CD4-positive, alpha-beta T cell treated with Interleukin-15 for 4 hours (primary cell): ENCODE measurements at places on chromosomes 3 and 15.

DNA sequence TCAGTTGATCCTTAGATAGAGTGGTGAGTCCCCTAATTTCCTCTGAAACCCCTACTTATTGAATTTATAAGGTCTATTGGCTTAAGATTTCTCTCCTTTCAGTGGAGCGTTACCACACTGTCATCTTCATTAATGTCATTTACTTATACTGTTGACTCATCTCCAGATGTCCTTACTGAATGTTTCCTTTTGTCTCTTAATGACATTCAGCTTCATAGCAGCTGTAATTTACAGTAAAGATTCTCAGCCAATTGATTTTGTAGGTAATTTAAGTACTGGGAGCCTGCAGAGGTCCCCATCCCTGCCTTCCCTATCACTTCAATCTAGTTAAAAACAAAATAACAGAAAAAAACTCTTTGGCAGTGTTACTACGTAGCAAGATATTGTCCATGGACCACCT lies 18.8 kb downstream of the STX19 start:
- no peak for DNase-seq

GRCh38 chr3:147411815-147412241 lies 2.7 kb downstream of the ZIC1 start:
- DNase-seq: no peak

DNA sequence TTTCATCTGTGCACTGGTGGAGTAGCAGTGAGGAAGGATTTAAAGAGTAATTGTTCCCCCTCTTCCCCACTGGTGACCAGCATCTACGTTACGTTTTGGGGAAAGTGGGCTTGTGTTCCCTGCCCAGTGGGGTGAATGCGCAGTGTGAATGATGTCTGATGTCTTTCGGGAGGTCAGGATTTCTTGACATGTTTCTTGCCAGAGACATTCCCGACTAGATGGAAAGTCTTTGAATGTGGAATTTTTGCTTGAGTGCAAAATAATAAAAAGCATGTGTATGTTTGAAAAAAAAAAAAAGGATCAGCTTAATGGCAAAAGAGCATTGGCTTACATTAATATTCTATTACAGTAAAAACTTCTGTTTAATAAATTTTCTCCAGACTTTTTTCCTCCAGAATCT lies 632.2 kb downstream of the FOXP1 start:
- DNase-seq: no peak

- no peak for DNase-seq
These were observed 91.6 kb upstream of the TRIM42 start for GRCh38 chr3:140586311-140586710.

DNA sequence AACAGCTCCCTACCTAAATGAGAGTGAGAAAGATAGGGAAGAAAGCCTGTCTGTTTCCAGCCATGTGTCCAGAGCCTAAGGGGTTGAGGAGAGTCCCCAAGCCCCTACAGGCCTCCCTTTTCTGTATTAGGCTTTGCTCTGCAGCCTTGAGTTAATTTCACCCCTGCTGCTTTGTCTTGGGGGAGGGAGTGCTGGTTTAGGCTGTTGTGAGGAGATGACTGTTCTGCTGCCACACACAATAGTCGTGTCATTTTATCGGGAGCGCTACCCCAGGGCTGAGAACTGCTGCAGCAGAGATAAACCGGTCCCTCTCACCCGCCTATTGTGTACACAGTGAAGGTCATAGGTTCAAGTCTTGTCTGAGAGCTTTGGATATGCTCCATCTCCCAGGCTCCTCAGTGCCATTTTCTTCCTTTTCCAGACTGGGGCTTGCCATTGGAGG lies 1.4 kb downstream of the ZNF609 start:
- peak; percentile 9 for DNase-seq

- DNase-seq: no peak
These were observed 59.0 kb upstream of the BCL6 start for GRCh38 chr3:187804120-187804744.

GRCh38 chr15:85707519-85708338 lies 87.0 kb downstream of the KLHL25 start:
- peak; percentile 65 for DNase-seq

DNA sequence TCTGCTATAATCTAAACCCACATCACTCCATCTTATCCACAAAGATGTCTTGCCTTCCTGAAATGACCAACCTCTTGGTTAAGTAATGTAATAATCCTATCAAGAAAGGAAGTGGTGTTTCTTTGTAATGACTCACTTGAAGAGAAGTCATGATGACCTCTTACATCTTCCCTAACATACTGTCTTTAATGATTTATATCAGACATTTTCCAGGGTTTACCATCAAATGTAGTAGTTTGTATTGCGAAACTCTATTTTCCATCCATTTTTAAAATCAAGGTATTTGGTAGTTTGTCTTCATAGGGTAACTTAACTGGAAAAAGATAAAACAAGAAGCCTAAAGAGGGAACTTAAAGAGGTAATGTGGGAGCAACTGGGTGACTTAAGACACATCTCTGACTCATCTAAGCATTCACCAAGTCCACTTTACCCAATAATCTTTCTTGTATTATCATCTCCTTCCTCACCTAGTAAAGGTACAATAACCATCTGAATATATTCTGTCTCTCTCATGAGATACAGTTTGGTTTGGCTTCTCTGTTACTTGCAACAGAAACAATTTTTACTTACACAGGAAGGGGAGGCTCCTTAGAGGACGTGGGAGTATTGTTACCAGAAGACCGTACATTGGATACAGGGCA lies 5.7 kb upstream of the MAPK6 start:
- no peak for DNase-seq

DNA sequence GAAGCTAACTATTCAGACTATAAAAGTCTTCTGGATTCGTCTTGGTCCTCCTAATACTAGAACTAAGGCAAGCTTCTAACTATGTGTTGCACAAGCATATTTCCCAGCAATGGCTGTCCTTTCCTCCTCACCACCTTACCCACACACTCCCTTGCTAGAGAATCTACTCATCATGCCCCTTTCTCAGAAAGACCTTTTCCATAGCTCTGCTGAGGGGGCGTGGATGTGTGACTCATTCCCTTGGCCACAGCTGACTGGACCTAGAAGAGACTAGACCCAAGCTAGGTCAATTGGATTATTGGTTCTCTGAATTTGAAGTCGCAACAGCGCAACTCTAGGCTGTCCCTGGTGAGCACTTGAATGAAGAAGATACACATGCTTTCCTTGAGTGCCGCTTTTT lies 47.1 kb downstream of the ERC2 start:
- DNase-seq: no peak

- DNase-seq: no peak
These were observed 121.1 kb downstream of the ADAM10 start for GRCh38 chr15:58628206-58628947.

DNA sequence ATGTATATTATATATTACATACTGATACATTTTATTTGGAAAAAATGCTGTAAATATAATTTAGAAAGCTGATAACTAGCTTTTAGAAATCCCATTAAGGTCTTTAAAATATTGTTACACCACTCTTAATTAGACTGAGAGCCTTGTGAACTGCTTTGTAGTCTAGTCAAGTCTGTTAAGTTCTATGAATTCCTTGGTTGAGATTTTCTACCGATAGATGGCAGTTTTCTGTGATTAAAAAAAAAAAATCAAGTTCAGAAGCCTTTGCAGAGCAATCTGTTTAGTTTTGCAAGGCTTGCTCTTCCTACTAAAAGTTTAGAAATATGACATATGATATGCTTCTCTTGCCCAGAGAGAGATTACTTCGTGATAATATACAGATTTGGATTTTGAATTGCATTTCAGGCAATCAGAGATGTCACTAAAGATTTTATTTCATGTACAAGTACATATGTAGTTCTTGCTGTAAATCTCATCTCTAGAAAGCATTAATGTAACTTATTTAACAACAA lies 60.4 kb upstream of the SLITRK3 start:
- no peak for DNase-seq

GRCh38 chr15:39396979-39397615 lies 183.8 kb upstream of the THBS1 start:
- no peak for DNase-seq

DNA sequence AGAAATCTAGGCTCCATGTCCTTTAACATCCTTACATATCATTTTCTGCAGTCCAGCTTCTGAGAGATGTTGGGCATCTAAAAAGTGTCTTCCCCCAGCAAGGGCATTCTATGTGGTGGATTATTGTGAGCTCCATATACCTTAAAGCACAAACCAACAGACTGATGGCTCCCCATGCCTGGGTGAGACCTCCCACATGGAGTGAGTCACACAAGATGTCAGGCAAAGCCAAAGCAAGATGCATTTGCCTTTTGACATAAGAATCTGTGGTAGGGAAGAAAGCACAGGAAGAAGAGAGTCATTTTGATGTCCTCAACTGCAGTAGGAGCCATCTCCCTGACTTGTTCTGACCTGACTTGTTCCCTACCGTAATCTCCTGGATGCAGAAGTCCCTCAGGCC lies 238.7 kb upstream of the EIF1B start:
- no peak for DNase-seq

DNA sequence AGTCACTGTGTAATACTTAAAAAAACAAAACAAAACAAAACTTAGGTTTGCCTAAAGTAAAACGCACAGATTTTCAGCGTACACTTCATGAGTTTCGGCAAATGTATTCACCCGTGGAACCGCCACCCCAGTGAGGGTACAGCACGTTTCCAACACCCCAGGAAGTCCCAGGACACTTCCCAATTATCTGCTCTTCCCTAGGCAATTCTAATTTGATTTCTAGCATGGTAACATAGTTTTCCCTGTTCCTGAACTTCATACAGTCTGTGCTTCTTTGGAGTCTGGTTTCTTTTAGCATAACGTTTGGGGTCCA lies 497 bp upstream of the CLASP2 start:
- no peak for DNase-seq

- no peak for DNase-seq
These were observed 28.0 kb downstream of the SENP7 start for GRCh38 chr3:101484805-101485620.

- no peak for DNase-seq
These were observed 691.1 kb upstream of the NAALADL2 start for GRCh38 chr3:174168026-174168425.

DNA sequence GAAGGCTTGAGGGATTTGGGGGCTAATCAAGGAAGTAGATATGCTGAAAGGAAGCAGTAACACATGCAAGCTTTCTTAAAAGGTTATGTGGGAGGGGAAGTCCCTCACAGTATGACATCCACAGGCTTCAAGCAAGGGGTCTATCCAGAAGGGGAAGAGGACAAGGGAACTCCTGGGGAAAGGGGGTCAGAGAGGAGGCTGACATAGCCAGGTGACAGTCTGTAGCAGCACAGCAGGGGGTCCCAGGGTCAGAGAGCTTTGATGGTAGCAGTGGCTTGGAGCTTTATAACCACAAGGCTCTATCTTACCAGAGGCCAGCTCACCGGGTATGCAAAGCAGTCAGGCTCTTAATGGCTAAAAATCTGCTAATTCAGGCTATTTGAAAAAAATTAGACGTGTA lies 150.6 kb upstream of the NSMCE3 start:
- no peak for DNase-seq

DNA sequence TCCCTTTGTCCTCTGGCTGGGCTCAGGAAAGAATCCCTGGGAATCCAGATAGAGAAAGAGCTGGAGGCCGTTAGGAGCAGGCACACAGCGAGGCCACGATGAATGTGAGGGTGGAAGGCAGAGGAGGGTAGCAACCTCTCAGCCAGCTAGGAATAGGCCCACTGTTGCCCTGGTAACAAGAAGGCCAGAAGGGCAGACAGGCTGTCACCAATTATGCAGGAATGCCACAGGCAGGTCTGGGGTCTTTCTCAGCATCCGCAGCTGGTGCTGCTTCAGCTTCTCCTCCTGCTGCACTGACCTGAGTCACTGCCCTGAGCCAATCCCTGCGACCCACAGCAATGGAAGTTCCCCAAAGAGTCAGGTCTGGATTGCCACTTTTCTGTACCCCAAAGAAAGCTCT lies 62.8 kb upstream of the C3orf80 start:
- no peak for DNase-seq

- no peak for DNase-seq
These were observed 82.8 kb downstream of the FOXP1 start for GRCh38 chr3:71500696-71501095.

GRCh38 chr3:78507196-78507984 lies 1260.4 kb downstream of the ROBO1 start:
- DNase-seq: no peak

DNA sequence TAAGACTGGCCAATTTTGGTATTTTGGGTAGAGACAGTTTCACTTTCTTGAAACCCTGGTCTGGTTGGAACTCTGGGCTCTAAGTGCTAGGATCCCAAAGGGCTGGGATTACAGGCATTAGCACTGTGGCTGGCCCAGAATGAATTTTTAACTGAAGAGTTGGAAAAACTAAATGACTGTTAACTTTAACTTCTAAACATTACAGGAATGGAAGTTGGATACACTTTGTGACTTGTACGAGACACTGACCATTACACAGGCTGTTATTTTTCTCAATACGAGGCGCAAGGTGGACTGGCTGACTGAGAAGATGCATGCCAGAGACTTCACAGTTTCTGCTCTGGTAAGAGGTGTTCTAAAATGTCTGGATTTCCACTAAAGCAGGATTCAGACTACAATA lies 3.5 kb downstream of the EIF4A2 start:
- DNase-seq: no peak

DNA sequence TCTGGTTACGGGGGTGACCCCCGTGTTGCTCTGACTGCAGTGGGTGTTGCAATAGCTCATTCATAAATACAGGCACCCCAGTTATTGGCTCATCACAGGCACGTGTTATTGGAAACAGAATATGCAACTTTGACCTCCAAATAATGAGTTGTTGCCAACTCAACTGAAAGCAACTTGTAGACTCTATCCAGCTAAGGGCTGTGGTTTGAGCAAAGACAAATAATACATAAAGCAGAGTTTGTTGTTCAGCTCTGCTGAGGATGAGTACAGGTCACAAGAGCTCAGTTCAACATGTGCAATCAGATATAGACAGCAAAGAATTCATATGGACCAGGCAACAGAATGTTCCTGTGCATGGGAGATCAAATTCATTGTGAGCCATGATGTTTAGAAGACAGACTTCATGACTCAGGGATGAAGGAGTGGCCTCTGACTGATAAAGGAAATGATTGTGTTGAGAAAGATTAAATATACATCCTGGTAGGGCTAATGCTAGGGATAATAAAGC lies 87.6 kb upstream of the LRIG1 start:
- DNase-seq: no peak

- no peak for DNase-seq
These were observed 498.7 kb downstream of the EPHA3 start for GRCh38 chr3:89606151-89606550.
